ENCODE measurements at places on chromosomes 6 and 20.

DNA sequence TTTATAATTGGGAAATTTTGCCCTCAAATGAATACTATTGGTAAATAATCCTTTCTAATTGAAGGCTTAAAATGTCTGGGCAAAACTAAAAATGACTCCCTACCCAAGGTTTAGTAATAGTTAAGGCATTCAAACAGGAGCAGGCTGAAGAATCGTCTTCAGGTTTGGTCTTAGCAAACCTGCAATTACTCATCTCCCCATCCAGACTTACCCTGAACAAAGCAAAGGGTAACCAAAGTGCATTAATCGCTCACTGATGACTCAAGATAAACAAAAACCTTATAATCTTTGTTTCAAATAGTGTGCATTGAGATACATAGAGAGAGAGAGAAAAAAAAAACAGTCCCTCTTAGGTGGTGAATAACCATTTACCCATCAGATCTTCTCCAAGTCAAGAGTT, 225.5 kb downstream of the BMP2 start:
- no peak for DNase-seq

DNA sequence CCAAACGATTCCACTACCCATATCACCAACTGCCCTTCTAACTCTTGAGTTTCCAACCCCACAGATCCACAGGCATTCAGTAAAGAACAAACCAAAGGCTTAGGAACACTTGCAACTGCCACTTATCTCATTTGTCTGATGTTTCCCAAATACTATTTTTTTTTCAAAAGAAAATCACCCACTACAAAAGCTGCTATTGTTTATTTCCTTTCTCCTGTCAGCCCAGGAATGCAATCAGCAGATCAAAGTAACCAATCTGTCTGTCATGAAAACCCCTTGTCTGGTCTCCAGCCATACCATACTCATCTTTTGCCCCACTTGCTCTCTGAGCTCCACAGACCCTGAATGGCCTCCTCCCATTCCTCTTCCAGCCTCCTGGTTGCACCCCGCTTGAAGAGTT, 8.8 kb upstream of the CST8 start:
- DNase-seq: no peak

- DNase-seq: peak; percentile 2
Measured at GRCh38 chr6:137363805-137364138, 130.4 kb downstream of the OLIG3 start.

GRCh38 chr6:146265056-146265455, 236.2 kb downstream of the GRM1 start:
- no peak for DNase-seq

GRCh38 chr6:7823552-7823951, 87.0 kb downstream of the TXNDC5 start:
- no peak for DNase-seq

DNA sequence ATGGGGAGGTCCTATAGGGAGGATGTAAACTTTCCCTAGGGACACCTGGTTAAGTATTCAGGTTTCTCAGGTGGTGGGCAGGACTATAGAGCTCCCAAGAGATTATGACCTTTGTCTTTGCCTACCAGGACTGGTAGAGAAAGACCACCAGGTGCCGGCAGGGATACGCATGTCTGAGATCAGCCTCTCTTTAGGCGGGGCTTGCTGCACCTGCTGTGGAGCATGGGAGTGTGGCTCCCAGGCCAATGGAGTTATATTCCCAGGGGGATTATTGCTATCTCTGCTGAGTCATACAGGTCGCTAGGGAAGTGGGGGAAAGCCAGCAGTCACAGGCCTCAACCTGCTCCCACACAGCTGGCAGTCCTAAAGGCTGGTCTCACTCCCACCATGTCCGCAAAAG, 280.5 kb upstream of the MMS22L start:
- no peak for DNase-seq

DNA sequence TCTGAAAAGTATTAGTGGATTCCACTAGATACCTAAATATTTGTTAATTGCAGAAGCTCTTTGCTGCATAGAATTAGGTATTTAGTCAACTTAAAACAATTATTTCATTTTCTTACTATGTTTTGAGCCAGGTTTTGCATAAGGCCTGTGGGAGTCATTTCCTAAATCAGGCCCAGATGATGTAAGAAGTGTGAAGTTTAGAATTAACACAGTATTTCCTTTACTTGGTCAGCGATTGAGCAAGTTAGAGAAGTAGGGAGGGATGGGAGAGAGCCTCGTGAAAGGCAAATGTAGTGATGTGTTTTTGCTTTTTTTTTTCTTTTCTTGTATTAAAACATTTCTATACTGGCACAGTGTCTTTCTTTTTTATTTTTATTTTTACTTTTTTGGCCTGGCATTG, 711.1 kb downstream of the HDGFL1 start:
- no peak for DNase-seq

DNA sequence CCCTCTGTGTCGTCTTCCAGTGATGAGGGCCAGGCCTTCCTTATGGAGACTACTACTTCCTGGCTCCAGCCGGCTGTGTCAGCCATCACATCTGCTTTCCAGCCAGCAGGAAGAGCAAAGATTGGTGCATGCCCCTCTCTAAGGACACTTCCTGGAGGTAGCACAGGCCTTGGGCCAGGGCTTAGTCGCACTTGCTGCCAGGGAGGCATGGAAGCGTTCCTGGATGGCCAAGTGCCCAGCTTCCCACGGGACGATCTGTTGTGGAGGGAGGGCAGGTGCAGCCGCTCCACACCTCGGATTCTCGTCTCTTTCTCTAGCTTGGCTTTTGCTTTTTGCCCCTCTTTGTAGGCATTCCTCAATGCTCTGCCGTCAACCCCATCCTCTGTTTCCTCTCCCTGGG, 11.9 kb downstream of the ERMARD start:
- DNase-seq: no peak

GRCh38 chr6:152380993-152381898, 255.9 kb downstream of the SYNE1 start:
- no peak for DNase-seq

GRCh38 chr6:111810294-111811131, 62.7 kb downstream of the FYN start:
- no peak for DNase-seq

DNA sequence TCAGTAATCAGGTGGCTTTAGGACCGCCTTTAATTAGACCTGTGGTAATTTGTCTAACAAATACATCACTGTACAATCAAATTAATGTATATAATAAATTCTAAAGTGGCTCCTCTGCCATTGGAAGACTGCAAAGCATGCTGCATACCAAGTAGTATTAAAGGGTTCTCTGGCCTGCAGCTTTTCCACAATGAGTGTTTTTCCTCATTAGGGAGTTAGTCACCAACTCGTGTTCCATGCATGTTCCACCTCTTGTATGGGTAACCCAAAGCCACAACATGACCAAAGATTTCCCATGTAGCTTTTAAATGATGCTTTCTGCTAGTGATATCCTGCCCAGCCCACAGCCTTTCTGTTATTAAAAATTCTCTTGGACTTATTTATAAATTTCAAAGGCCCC, 218.7 kb downstream of the FUT9 start:
- DNase-seq: no peak

- DNase-seq: no peak
Measured at GRCh38 chr20:61762167-61762710, 303.4 kb downstream of the TAF4 start.

- no peak for DNase-seq
Measured at GRCh38 chr6:136716917-136717715, 75.2 kb downstream of the MAP3K5 start.

DNA sequence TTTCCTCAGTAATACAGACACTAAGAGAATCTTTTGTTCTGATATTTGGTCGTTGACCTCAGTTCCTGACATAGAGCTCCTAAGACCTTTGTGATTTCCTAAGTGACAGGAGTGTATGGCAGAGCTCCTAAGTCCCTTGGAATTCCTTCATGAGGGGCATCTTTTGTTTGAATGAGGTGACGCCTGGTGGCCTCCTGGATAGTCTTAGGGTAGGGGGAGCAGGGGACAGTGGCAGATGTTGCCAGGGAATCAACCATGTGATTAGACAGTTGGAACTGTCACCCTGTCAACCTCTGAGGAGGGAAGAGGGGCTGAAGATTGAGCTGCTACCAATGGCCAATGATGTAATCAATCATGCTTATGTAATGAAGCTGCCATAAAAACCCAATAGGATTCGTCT, 67.0 kb downstream of the DST start:
- DNase-seq: no peak

DNA sequence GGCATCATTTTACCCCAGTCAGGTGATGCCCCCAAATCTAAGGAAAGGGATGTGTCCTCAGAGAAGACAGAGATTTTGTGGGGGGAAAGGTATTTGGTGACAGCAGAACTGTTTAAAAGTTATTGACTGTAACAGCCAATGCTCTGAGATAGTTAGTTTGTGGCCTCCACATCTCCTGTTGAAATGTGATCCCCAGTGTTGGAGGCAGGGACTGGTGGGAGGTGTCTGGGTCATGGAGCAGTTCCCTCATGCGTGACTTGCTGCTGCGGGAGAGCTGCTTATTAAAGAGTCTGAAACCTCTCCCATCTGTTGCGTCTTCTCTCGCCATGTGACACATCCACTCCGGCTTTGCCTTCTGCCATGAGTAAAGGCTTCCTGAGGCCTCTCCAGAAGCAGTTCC, 282.8 kb upstream of the FOXQ1 start:
- no peak for DNase-seq

DNA sequence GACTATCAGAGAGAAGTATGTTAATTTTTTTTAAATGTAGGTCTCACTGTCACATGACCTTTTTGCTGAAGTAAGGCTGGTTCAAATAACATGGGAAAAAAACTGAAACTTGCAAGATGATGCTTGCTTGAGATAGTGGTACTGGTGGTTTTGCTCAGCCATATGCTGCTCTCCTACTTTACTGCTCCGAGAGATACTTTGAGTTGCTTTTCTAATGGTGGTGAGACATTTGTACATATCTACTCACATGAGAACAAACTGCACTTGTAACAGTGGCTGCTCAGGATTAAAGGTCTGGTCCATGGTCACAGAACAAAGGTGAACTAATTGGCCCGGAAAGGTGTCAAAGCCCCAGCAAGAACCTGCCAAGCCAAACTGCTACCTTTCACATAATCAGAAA, 106.2 kb upstream of the BEND3 start:
- DNase-seq: no peak

DNA sequence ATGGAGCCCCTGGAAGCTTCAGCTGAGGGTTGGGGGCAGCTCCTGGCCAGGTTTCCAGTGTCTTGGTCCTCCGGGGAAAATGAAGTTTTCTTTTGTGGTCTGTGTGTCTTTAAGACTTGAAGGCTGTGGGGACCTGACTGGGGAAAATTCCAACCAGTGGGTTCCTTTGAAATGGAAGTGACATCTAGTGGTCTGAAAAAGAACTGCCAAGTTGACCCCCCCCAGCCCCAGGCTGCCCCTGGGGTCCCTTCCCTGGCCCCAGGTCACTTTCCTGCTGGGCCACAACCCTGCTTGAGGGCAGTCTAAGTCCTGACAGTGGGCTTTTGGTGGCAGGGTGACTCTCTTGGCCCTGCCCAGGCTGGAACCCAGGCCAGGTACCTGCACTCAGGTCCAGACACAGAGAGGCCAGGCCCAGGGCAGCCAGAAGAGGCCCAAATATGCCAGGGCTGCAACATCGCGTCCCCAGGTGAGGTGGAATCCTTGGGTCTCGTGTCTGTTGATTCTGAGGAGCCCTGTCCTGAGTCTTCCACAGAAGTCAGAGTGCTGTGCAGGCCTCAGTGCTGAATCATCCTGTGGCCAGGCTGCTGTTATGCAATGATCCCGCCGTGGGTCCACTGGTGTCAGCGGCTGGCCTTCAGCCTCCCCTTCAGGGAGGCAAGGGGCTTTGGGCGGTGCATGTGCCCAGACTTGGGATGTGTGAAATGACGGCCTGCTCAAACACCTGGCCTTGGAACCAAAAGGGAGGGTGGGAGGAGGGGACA, 68.4 kb downstream of the VEGFA start:
- no peak for DNase-seq
